ENCODE measurements at places on chromosomes 3 and 15. TPM values are rescaled to one million over a fixed set of nuclear protein-coding genes. Genes with fewer than 3 reads are reported as not detected.

GRCh38 chr3:160622263-160623045 is 54.5 kb upstream of the ARL14 start:
- no peak for DNase-seq
- H3K27ac ChIP-seq: no peak overlapping the region
- H3K36me3 ChIP-seq: no peaks in the 10 kb centered on the region
- H3K27me3 ChIP-seq: no peaks in the 10 kb centered on the region

DNA sequence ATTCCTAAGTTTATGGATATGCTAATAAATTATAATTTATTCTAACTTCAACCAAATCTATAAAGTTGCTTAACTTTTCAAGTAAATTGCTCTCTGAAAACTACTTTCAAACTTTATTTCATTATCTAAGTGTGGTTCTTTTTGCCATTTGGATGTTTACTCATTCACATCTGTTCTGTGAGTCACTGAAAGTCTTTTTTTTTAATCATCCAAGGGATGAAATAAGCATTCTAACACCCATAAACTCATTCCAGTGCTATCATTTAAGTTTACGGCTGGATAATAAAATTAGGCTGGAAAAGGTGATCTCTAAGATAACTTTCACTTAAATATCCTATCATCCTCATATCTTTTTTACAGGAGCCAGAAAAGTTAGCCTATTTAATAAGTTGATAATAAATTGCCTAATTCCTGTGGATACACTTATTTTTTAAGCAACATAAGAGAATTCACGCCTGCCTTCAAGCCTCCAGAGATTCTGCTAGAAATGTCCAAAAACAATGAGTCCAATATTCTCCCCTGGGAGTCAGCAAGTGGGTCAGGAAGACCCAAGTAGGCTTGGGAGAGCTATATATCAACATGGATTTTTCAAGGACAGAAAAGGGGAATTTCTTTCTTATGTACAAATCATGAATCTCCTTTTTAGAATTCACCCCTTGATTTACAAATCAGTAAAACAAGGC is 25.8 kb downstream of the SCG3 start:
- no peaks in the 10 kb centered on the region for H3K4me1 ChIP-seq
- no peaks in the 10 kb centered on the region for H3K27me3 ChIP-seq
- DNase-seq: no peak
- no peak overlapping the region for H3K4me3 ChIP-seq
- H3K27ac ChIP-seq: no peak overlapping the region

DNA sequence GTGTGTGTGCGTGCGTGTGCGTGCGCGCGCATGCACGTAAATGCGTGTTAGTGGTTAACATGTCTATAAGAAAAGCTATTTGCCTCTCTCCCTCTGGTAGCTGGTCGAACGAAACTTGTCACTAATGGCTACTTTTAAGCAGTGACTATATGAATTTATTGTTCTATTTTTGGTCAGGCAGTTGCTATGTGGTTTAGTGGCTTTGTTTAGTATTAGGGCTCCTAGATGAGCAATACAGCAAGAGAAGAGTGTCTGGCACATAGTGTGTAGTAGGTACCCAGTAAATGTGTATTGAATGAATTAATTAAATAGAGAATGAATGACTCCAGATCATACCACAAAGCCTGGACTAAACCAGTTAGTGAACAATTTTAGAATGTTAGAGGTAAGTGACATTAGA is 171.6 kb downstream of the PPM1L start:
- no peak overlapping the region for H3K27ac ChIP-seq
- no peak overlapping the region for H3K4me3 ChIP-seq
- no peaks in the 10 kb centered on the region for H3K36me3 ChIP-seq
- no peak for DNase-seq

DNA sequence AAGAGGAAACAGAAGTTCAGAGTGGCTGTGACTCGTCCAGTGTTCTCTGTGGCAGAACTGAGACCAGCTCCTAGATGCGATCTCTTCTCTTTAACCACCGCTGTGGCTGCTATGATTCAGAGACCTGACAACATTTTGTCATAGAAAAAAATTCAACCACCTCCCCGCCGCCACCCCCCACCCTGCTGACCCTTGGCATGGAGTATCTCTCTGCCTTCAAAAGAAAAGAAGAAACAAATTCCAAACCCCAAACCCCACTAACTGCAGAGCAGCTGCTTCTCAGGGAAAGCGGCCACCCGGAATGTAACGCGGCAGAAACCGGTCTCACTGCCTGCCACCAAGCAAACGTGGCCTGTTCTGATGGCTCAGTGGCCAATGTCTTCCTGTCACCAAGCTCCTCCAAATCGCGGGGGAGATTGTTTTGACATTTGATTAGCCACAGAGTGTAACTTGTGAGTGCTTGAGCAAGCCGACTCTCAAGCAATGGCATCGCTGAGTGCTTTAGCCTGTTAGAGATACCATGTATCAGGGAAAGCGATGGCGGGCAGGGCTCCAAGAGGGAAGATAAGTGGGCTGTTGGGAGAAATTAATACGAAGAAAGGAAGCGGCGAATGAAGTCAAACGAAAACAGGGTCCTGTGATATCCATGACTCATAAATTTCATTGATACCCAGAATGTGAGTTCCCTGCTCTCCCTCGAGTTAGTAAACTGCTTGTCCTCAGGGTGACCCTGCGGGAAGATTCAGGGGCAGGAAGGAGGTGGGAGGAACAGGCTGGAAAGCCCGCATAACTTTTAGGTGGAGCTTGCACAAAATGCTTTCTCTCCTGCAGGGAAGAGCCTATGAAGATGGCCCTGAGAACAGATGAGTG is 44.8 kb upstream of the TLE3 start:
- H3K4me3 ChIP-seq: no peak overlapping the region
- peak overlapping the region; percentile 48 for H3K27ac ChIP-seq
- H3K36me3 ChIP-seq: no peaks in the 10 kb centered on the region
- peaks cover 35% of the 10 kb centered on the region for H3K4me1 ChIP-seq
- DNase-seq: peak; percentile 61

- no peaks in the 10 kb centered on the region for H3K27me3 ChIP-seq
- no peaks in the 10 kb centered on the region for H3K36me3 ChIP-seq
- no peaks in the 10 kb centered on the region for H3K4me1 ChIP-seq
- H3K27ac ChIP-seq: no peak overlapping the region
These were observed 52.0 kb downstream of the CD200R1L start for GRCh38 chr3:112794622-112795172.

- peaks cover 5% of the 10 kb centered on the region for H3K4me1 ChIP-seq
- no peak overlapping the region for H3K4me3 ChIP-seq
- H3K27ac ChIP-seq: no peak overlapping the region
- no peak for DNase-seq
These were observed 1.6 kb upstream of the PCSK6 start for GRCh38 chr15:101490922-101491733.

GRCh38 chr3:143627336-143627735 is 220.9 kb downstream of the SLC9A9 start:
- no peaks in the 10 kb centered on the region for H3K4me1 ChIP-seq
- no peak for DNase-seq
- no peaks in the 10 kb centered on the region for H3K27me3 ChIP-seq
- no peaks in the 10 kb centered on the region for H3K36me3 ChIP-seq
- no peak overlapping the region for H3K4me3 ChIP-seq
- H3K27ac ChIP-seq: no peak overlapping the region

DNA sequence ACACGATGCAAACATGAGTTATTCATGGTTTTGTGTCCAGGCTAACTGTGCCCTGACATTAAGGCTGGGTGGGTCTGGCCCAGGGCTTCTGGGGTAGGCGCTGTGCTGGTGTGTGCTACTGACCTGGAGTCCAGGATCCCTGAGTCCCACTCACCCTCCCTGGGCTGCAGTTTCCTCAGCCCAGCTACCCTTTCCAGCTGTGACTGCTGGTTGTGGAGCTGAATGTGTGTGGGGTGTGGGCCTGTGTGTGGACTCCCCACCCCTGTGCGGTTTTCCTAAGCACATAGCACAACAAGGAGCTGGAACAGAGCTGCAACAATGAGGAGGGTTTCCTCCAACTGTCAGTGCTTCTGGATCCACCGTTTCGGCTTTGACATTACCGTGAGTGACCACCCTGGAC is 38.0 kb downstream of the SMAD3 start:
- no peaks in the 10 kb centered on the region for H3K27me3 ChIP-seq
- H3K36me3 ChIP-seq: no peaks in the 10 kb centered on the region
- H3K4me1 ChIP-seq: peaks cover 68% of the 10 kb centered on the region
- DNase-seq: no peak

- H3K4me1 ChIP-seq: peaks cover 31% of the 10 kb centered on the region
- no peak for DNase-seq
- H3K27me3 ChIP-seq: no peaks in the 10 kb centered on the region
- peak overlapping the region; percentile 12 for H3K27ac ChIP-seq
These were observed 12.7 kb upstream of the LMCD1 start for GRCh38 chr3:8488877-8489276.

- H3K27me3 ChIP-seq: no peaks in the 10 kb centered on the region
- no peak overlapping the region for H3K4me3 ChIP-seq
- peaks cover 11% of the 10 kb centered on the region for H3K4me1 ChIP-seq
- H3K27ac ChIP-seq: no peak overlapping the region
- H3K36me3 ChIP-seq: peaks cover 14% of the 10 kb centered on the region
- no peak for DNase-seq
These were observed 32.4 kb downstream of the UMPS start for GRCh38 chr3:124762661-124763011.

GRCh38 chr15:53837263-53837662 is 77.8 kb upstream of the WDR72 start:
- DNase-seq: no peak
- no peaks in the 10 kb centered on the region for H3K4me1 ChIP-seq
- no peaks in the 10 kb centered on the region for H3K36me3 ChIP-seq
- no peaks in the 10 kb centered on the region for H3K27me3 ChIP-seq

DNA sequence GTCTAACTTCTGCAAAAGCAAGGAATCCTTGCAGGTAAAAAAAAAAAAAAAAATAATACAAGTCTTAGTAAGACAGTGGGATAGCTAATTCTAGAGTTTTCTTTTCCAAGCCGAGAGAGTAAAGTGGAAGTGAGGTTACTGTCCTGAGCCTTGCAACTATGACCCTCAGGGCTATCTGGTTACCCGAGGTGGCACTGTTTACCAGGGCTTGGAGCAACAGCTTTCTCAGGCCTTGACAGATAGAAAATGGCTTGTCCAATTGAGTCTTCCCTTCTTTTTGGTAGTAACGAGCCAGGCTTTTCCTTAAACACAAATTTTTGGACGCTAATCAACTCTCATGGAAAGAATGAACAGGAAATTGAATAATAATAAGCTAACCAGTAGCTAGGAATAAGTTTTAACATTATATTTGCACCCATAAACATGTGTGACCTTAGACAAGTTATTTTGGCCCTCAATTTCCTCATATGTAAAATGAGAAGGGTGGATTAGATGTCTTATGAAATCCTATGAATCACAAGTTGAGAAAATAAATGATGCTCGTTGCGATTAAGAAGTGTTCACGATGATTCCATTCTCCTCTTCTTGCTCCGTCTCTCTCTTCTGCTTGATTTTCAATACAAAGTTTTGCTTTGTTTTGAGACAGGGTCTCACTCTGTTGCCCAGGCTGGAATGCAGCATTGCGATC is 236.9 kb upstream of the KBTBD8 start:
- no peak overlapping the region for H3K4me3 ChIP-seq
- DNase-seq: no peak
- no peaks in the 10 kb centered on the region for H3K27me3 ChIP-seq
- peaks cover 6% of the 10 kb centered on the region for H3K4me1 ChIP-seq
- H3K27ac ChIP-seq: no peak overlapping the region

DNA sequence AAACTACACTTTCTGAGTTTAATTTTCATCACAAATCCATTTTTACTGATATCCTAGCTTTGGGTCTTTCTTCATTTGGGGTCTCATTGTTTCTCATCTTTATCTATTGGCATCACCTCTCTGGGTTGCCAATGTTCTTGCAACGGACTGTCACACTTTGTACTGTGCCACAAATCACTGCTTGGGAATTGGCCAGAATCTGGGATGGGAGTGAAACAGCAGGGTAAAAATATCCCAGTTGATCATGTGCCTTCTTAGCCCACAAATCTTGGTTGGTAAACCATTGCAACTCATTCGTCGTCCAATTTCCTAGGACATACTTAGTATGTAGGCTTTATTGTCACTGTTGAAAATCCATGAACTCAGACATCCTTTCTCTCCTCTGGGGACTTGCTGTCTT is 698.5 kb downstream of the OTOL1 start:
- H3K27me3 ChIP-seq: no peaks in the 10 kb centered on the region
- H3K4me3 ChIP-seq: no peak overlapping the region
- no peaks in the 10 kb centered on the region for H3K4me1 ChIP-seq
- no peaks in the 10 kb centered on the region for H3K36me3 ChIP-seq
- no peak for DNase-seq

DNA sequence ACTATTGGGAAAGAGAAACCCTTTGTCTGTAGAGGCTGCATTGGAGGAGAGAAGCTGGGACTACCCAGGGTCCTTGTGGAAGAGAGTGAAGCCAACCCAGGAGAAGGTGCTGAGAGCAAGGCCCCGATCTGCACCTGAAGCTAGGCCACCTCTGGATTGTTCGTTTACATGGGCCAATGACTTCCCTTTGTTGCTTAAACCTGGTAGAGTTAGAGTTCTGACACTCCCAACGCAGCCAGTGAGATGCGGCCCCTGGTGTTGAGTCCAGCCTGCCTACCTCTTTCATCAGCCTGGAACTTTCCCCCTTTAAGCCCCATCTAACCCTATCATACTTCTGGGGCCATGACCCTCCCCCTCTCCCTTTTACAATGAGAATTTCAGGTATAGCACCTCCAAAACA is 30.8 kb downstream of the CCDC13 start:
- no peak overlapping the region for H3K27ac ChIP-seq
- H3K4me3 ChIP-seq: no peak overlapping the region
- no peak for DNase-seq
- no peaks in the 10 kb centered on the region for H3K36me3 ChIP-seq
- H3K27me3 ChIP-seq: no peaks in the 10 kb centered on the region

UBP1 gene
- 61.8 TPM for total RNA-seq

SLC22A14 gene
- 1.6 TPM for total RNA-seq

CATSPER2 gene
- 0.91 TPM for total RNA-seq

TRIM42 gene
- not detected for total RNA-seq

GOLGA8K gene
- total RNA-seq: not detected

ADAMTS7 gene
- total RNA-seq: 1.8 TPM

CX3CR1 gene
- 3.6 TPM for total RNA-seq

SLC12A8 gene
- total RNA-seq: 34.6 TPM

RTP1 gene
- total RNA-seq: not detected

FBXO40 gene
- not detected for total RNA-seq

CTXN2 gene
- not detected for total RNA-seq

ARPC4 gene
- 163 TPM for total RNA-seq

EPHA3 gene
- 3.9 TPM for total RNA-seq

CASR gene
- not detected for total RNA-seq

PSTPIP1 gene
- 18.4 TPM for total RNA-seq

OIP5 gene
- total RNA-seq: 1.1 TPM

All from upper lobe of left lung (tissue), 6 donors.